Stimulated activated CD4-positive, alpha-beta T cell treated with anti-CD3 and anti-CD28 coated beads, TNF-alpha, amount 100 ng/mL, for 1 hour (primary cell): ENCODE measurements at places on chromosomes 5 and 9.

DNA sequence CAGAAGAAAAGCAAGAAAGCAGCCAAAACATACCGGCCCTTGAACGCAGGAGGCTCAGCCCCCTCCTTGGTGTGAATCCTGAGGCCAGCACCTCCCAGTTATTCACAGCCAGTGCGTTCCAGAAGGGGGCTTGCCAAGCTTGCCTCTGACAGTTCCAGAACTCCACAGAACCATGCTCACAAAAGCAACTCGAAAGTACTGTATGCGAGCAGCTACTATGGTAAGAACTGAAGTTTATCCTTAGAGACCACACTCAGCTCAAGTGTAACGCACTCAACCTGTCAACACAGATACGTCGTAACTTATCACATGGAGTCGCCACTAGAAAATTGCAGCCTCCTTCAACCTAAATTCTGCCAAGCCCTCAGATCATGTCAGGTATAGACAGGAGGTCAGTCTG is 1.4 kb downstream of the UBAC1 start:
- no peak for DNase-seq

DNA sequence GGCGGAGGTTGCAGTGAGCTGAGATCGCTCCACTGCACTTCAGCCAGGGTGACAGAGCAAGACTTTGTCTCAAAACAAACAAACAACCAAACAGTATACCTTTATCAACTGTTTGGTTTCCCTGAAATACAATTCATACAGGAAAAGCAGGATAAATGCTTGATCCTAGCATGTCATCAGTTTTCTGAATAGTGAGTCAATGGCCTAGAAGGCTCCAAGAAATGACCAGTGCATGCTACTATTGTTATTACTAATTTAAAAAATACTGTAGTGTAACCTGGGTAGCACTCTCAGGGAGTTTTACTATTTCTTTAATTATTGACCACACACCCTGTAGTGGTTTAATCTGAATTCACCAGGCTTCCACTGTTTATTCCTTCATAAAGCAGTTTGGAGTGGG is 101.0 kb upstream of the PTPN3 start:
- no peak for DNase-seq

DNA sequence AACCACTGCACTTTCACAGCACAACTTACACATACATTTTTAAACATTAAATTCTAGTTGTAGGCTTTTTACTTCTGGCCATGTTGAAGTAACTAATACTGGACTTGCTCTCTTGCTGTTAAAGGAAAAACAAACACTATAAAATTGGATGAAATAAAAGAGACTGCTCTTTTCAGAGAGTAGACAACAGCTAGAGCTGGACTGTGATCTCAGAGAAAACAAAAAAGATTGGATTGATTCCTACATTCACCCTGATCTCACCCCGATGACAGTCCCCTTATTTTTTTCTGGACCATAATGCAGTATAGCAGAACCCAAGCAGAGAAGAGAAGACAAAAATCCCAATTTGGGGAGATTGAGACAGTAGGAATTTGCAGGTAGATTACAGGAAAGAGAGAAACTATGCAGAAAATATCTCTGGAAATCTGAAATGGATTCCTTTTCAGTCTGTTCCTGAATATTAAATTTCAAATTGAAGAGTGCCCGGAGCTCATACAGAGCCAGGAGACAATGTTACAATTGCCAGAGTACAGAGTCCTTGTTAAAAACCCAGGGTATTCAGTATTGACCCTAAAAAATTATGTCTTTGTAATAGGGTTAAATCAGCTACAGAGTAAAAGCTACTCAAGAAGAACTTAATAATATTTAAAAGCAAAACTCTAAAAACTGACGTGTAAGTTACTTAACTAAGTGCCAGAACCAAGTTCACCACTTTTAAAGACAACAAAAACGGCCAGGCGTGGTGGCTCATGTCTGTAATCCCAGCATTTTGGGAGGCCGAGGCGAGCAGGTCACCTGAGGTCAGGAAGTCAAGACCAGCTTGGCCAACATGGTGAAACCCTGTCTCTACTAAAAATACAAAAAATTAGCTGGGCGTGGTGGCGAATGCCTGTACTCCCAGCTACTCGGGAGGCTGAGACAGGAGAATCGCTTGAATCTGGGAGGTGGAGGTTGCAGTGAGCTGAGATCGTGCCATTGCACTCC is 208.6 kb downstream of the MPDZ start:
- DNase-seq, result no peak

DNA sequence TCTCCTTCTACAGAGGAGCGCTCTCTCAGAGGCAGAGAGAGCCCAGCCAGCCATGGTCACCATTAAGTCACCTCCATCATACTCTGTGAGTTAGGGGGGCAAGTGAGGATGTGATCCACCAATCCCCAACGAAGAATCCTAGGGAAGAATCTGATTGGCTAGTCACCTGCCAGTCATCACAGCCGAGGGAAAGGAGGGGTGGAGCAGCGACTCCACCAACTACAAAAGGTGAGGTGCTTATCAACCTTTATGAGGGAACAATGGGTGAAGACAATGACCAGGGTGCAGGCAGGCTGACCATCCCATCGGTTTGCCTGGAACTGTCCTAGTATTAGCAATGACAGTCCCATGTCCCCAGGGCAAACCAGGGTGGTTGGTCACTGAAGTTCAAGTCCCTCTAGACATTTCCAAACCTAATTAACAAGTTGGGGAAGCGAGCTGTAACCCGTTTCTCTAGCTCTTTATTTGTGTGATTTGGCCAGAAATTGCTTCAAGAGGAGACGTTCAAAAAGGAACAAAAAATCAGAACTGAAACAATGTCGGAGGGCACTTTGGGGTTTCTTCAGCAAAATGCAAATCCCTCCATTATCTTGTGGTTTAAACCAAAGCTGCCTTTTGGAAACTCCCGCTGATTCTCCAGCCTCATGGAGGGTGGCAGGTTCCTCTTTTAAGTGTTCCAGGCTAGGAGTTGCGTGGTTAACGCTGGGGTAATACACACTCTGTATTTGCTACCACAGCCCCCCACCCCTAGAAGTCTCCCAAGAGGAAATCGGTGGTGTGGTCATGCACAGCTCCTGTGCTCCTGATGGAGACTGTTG is 18.8 kb upstream of the FCN1 start:
- DNase-seq, result no peak

- no peak for DNase-seq
These were observed 148.2 kb downstream of the DROSHA start for GRCh38 chr5:31383734-31384133.
